ENCODE measurements at places on chromosomes 4 and X.

- no peak for DNase-seq
Measured at GRCh38 chrX:69318651-69319340, 153.5 kb upstream of the PJA1 start.

DNA sequence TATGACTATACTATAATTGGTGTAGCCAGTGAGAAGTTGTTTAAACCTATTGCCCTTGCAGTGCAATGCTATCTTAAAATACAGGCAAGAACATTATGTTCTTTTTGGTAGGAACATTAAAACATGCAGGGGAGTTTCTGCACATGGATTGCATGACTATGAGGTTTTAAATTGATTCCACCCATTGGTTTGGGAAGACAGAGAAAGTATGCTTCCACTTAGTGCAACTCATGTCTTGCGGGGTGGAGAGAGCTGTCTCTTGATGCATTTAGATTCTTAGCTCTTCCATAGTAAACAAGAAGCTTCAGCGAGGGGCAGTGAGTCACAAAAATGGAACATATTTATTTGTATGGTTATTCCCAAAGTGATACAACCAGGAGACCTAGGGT, 39.5 kb upstream of the RASL11B start:
- DNase-seq, result no peak

GRCh38 chr4:10128761-10129160, 12.2 kb upstream of the WDR1 start:
- no peak for DNase-seq

- no peak for DNase-seq
Measured at GRCh38 chrX:24100713-24101112, 46.0 kb downstream of the EIF2S3 start.

GRCh38 chrX:103607364-103608305, at the start of gene TCEAL3:
Gene TCEAL3 (plus strand): TSS chrX:103607963. CDS start chrX:103609065, 1,102 bp downstream.
- DNase-seq, result peak; percentile 7

Data from stimulated activated CD4-positive, alpha-beta T cell treated with anti-CD3 and anti-CD28 coated beads, Interleukin-2, amount 100 ng/mL, for 48 hours (primary cell).